ENCODE measurements at places on chromosomes 1 and 21.

GRCh38 chr1:89989799-89990198 lies 5.1 kb upstream of the ZNF326 start:
- DNase-seq: no peak

- DNase-seq: no peak
Measured at GRCh38 chr21:33854604-33855003, 61.0 kb downstream of the ATP5PO start.

GRCh38 chr1:15171271-15171908 lies 17.8 kb downstream of the TMEM51 start:
- no peak for DNase-seq

DNA sequence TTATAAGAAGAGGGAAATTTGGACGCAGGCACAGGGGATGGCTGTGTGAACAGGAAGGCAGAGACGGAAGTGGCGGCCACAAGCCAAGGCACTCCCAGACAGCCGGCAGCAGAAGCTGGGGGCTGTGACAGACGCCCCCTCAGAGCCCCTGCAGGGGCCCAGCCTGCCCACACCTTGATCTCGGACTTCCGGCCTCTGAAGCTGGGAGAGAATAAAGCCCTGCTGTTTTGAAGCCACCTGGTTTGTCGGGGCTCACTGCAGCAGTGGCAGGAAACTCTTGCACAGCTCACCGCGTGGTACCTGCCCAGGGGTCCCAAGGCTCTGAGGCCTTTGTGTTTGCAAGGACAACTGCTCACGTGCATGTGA lies 13.7 kb downstream of the MEGF6 start:
- DNase-seq: no peak

- DNase-seq: no peak
Measured at GRCh38 chr1:74485622-74486021, 26.8 kb downstream of the LRRC53 start.

GRCh38 chr1:1411626-1412025 lies 4.5 kb upstream of the MRPL20 start:
- DNase-seq: no peak

- DNase-seq: peak; percentile 97
Measured at GRCh38 chr21:39014747-39015146, 168.5 kb downstream of the PSMG1 start.

- no peak for DNase-seq
Measured at GRCh38 chr1:25064465-25065240, 134.6 kb upstream of the RUNX3 start.

GRCh38 chr21:15190837-15191236 lies 126.0 kb upstream of the NRIP1 start:
- no peak for DNase-seq

DNA sequence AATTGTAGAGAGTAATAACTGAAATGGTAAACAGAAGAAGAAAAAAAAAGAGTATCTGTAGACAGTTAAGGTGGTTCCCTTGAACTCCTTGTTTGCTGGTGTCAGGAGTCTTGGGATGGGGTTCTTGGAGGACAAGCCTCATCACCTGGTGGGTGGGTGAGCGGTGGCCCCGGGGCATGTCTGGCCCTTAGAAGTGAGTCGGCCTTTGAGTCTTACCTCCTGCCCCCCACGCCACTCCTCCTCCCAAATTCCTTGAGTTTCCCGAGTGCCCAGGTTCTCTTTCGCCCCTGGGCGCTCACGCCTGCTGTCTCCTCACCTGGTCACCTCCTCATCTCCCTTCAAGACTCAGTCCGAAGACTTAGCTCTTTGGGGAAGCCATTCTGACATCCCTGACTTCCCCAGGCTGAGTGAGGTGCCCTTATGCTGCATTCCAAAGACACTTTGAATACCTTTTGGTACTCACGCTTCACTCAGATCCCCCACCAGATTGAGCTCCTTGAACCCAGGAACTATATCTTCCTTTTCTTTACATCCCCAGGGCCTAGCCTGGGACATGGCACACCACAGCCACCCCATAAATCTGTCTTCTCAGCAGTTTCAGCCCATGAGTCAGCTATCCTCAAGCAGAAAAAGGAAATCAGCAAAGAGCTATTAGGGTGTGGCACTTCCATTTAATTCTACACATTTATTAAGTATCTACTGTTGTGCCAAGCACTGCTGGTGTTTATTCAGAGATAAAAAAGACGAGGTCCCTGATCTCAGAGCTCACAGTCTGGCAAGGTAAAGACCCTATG lies 13.5 kb upstream of the IKBKE start:
- peak; percentile 70 for DNase-seq

DNA sequence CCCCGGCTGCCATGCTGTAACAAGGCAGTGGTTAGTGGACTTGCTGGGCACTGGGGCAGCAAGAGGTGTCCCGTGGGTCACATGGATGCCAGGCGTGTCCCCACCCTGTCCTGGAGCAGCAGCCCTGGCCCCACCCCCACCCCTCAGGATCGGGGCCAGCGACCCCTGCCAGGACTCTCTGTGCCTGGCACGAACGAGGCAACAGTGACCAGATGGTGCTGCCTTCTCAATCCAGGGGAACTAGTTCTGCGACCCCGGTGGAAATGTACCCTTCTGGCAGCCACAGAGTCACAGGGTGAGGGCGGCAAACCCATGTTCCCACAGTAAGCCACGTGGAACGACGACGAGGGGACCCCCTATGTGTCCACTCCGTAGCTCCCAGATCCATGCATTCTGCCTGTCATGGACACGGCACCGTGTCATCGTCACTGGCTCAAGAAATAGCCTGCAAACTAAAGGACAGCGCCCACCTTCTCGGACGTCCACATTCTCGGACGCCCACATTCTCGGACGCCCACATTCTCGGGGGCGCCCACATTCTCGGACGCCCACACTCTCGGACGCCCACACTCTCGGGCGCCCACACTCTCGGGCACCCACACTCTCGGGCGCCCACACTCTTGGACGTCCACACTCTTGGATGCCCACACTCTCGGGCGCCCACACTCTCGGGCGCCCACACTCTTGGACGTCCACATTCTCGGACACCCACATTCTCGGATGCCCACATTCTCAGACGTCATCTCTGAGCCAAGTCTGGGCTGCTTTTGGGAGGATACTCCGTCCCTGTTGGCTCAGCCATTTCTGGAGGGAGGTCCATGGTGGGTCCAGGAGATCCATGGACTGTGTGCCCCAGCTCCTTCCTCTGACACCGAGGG lies 19.6 kb upstream of the ACTRT2 start:
- DNase-seq: no peak

- DNase-seq: no peak
Measured at GRCh38 chr1:23667411-23667810, 24.2 kb upstream of the RPL11 start.

DNA sequence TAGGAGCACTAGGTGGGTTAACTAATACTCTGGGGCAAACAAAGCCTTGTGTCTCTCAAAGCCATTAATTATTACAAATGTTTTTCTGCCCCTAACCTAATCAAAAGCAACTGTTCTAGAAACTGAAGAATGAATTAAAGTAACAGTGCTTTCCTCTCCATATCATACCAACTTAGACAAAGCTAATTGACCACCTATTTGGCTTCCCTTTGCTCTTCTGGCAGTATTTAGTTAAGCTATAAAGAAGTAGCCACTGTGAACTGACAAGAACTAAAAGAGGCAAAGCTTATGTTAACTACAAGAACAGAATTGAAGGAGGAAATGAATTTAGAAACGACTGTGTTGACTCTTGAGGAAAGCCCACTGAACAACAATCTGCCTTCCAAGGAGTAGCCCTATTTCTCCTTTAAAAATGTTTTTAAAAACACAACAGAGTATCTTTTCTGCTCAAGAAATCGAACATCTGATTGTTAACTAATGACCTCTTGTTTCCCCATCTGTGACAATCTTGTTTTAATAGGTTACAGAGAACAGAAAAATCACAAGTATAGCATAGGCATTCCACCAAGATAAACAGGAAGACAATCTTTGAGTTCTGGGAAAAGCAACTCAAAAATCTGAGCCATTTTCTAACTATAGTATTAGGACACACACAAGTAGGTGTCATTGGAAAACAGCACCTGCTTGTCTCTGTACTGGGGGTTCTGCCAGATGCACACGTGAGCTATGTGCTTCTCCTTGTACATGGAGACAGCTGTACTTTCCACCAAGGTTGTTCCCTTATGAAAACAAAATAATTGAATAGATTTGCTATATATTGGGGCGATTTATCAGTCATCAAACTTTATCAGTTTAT lies 3.1 kb upstream of the EGLN1 start:
- no peak for DNase-seq

DNA sequence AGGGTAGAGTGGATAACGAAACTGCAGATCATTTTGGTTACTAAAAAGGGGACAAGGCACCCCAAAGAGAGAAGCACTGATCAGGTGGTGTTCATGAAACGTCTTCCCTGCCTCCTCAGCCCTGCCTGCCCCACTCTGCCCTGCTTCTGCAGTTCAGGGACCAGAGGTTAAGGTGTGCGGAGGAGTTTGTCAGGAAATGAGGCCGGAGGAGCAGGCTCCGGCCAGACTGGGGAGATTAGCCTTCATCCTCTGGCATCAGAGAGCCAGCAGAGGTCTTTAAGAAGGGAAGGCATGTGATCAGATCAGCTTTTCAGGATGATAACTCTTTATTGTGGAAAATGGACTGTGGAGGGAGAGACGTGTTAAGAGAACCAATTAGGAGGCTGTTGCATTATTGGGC lies 291.9 kb upstream of the NR5A2 start:
- DNase-seq: no peak

DNA sequence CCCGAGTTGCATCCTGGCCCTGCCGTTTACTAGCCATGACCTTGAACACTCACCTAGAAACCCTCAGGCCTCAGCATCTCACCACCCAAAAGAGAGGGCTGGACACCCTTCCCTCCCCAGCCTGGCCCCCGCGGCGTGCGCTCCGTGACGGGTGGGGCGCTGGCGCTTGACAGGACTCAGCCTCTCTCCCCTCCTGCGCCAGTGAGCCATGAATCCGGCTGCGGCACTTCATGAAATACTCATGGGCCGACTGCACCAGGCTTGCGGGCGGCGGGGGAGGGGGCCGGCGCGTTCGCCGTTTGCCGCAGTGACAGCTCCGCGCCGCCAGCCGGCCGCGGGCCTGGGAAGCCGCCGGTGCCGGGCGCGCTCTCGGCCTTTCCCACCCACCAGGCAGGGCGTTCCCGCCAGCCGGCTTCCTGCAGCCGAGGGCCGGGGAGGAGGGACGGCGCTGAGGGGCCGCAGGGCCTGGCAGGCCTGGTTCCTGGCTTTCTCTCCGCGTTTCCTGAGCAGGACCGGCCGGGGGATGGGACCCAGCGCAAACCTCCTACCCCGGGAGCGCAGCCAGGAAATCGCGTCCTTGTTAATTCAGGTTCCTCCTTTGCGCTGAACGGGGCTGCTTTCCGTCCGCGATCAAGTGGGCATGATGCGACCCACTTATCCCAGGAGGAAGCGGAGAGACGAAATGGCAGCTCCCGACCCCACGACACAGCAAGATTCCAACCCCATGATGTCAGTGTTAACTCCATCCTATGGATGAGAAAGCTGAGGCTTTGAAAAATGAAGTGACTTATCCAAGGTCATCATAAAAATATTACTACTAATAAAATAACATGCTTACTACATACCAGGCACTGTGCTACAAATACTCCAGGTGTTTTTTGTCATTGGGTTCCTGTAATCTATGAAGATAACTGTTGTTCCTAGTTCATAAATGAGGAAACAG lies 9.1 kb upstream of the LUZP1 start:
- peak; percentile 85 for DNase-seq

DNA sequence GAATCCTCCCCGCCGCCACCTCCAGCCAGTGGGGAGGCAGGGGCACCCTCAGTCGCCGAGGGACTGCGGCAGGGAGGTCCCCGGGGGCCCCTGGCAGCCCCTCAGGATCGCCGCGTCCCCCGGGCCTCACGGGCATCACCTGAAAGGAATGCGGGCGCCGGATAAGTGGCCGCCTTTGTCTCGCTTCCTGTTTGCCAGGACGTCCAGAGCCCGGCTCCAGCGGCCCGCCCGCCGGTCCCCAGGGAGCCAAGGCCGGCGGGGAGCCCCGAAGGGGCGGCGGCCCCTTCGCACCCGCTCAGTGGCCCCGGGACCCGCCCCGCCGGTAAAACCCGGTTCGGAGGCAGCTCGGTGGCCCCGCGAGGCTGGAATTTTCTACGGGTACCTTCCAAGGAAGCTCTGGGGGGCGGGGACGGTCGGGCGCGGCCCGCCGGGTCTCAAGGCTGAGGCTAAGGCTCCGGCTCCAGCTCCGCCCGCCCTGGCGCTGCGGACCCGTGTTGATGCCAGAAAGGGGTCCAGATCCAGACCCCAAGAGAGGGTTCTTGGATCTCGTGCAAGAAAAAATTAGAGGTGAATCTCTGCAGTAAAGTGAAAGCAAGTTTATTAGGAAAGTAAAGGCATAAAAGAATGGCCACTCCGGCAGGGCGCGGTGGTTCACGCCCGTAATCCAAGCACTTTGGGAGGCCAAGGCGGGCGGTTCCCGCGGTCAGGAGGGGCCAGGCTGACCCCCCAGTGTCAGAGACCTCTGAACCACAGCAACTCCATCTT lies 12.6 kb downstream of the TINAGL1 start:
- DNase-seq: peak; percentile 60

DNA sequence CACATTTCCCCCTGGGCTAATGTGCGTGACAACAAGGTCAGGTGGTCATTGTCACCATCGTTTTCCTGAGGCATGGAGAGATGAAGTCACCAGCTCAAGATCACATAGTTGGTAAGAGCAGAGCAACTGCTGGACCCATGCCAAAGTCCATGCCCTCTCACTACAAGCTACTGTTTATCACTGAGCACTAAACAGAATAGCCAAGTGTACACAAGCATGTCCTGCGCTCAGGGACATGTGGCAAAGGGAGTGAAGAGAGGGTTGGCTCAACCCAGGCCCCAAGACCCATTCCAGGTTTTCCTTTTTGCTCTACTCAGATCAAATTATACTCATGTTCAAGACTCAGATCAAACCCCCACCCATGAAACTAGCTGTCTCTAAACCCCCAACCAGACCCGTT lies 20.8 kb downstream of the LRRC52 start:
- no peak for DNase-seq

- peak; percentile 17 for DNase-seq
Measured at GRCh38 chr21:16085421-16085820, 355.6 kb downstream of the USP25 start.

GRCh38 chr1:102861247-102861646 lies 247.1 kb downstream of the COL11A1 start:
- DNase-seq: peak; percentile 50

GRCh38 chr1:10759413-10760200 lies 36.8 kb downstream of the CASZ1 start:
- DNase-seq: no peak

DNA sequence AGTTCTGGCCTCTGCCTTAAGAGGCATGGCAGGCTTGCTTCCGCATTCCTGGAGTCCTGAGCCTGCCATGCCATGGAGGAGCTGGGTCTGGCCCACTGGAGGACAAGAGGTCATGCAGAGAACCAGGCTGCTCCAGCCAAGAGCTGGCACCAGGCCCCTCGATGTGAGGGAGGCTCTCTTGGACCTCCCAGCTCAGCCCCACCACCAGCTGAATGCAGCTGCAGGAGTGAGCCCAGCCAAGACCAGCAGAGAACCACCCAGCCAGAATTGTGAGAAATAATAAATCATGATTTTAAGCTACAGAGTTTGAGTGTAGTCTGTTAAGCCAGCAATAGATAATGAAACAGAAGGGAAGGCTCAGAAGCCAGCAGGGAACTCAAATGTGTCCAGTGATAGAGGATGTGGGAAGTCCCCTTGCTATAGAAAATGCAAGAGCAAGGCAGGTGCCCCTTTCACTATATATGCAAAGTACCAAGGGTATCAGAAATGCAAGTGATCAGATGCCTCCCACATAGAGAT lies 118.4 kb downstream of the HIVEP3 start:
- DNase-seq: no peak
